EH (cell line): ENCODE measurements at places on chromosomes 7 and 10.

DNA sequence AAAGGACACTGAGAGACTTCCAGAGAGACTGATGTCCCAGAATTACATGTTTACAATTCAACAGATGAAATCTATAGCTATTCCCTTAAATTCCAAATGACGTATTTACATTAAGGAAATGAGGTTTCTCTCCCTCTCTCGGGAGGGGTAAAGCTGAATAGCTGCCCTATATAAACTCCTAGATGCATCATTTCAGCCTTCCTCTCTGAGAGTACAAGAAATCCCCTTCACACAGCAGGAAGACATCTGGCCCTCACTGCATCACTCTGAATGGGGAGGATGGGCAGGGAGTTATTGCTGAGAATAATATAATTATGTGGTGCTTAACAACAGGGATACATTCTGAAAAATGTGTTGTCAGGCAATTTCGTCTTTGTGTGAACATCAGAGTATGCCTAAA is 11.0 kb downstream of the POT1 start:
- DNase-seq = no peak

- no peak for DNase-seq
These were observed 199.0 kb upstream of the ZMIZ1 start for GRCh38 chr10:78869508-78870454.

- DNase-seq = no peak
These were observed 18.9 kb upstream of the DYNC1I1 start for GRCh38 chr7:95753440-95753839.

DNA sequence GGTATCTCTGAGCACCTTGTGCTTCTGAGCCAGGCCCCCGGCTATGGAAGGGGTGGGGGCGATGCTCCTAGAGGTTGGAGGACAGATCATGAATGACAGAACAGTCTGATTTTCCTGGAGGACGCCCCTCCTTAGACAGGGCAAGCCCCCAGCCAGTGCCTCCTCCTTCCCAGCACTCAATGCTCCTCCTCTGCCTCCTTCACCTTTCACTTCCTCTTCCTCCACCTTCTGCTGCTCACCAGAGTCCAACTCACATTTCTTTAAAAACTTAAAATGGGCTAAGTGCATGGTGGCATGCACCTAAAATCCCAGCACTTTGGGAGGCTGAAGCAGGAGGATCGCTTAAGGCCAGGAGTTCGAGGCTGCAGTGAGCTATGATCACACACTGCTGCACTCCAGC is 71.1 kb upstream of the CUX1 start:
- no peak for DNase-seq

DNA sequence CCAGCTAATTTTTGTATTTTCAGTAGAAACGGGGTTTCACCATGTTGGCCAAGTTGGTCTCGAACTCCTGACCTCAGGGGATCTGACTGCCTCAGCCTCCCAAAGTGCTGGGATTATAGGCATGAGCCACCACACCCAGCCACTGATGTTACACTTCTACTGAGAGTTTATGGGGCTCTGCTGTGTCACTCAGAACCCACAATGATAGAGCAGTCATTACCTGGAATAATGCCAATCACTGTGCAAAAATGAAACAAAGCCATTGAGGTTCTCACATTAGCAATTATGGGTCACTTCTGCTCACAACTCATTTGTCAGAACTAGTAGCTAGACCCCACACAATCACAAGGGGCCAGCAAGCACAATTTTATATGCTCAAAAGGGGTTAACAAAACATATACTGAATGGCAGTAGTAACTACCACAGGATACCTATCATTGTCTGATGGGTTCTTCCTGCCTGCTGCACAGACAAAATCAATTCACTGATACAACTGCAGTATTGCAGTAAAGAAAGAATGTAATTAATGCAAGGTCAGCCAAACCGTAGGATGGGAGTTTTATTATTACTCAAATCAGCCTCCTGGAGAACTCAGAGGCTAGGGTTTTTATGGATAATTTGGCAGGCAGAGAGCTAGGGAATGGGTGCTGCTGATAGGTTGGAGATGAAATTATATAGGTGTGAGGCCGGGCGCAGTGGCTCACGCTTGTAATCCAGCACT is 72.1 kb upstream of the TRIM24 start:
- no peak for DNase-seq

GRCh38 chr7:28145931-28146330 is 34.7 kb downstream of the JAZF1 start:
- DNase-seq = no peak

DNA sequence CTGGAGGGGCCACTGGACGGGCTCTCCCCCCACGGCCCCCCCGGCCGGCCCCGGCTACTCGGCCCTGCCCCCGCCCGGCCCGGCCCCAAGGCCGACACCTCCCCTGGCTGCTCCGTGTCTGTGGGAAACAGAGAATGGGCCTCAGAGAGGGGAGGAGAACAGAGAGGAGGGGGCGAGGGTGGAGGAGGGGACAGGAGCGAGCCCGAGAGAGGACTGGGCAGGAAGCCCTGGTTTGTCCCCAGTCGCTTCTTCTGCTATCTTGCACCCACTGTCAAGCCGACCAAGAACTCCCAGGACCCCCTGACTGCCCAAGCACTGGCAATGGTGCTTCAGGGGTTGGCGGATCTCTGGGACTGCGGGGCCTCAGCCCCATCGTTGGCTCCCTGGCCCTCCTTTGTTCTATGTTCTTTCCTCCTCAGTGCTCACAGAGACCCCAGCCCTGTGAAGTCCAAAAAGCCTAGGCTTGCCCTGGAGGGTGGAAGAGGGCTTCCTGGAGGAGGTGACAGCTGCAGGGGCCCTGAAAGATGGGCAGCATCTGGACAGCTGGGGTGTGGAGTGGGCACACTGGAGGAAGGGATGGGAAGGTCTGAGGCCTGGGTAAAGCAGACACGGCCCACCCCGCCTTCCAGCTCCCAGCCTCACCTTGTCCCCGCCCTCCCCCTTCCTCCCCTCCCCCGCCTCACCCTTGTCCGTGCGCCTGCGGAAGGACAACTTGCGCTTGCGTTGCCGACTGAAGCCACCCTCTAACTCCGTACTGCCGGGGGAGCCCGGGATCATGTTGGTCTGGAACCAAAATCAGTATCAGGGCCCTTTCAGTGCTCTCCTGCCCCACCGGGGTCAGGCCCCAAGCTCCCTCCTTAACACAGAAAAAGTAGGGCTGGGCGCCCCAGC is 30.1 kb downstream of the KCNH2 start:
- DNase-seq = no peak

- no peak for DNase-seq
These were observed 8.6 kb downstream of the TMEM168 start for GRCh38 chr7:112781558-112781957.

DNA sequence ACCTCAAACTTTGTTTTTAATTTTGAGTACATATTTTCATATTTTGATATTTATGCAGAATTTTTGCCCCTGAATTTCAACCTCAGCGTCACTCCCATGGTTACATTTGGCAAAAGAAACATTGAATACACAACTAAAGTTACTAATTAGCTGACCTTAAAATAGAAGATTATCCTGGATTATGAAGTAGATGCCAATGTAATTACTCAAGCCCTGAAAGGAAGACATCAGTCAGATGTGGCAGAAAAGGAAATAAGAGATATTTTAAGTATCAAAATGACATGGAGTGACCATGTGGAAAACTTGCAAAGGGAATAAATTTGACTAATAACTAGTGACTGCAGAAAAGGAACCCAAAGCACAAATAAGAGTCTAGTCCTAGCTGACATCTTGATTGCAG is 701.3 kb upstream of the KCND2 start:
- DNase-seq = no peak

GRCh38 chr10:100022403-100022802 is 12.7 kb upstream of the DNMBP start:
- DNase-seq = peak; percentile 56

GRCh38 chr7:86953653-86954336 is 105.7 kb downstream of the ELAPOR2 start:
- no peak for DNase-seq

DNA sequence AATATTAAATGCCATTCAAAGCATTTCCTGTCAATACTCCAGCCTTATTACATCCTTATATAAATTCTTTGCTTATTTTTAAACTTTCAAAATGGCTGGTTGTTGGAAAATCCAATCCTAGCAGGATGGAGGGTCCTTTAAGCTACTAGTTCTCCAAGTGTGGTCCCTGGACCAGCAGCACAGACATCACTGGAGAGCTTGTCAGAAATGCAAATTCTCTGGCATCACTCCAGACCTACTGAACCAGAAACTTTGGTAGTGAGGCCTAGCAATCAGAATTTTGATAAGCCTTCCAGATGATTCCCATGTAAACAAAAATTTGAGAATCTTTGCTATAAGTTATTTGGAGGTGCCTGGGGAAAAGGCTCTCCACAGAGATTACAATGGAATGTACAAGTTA is 43.8 kb downstream of the CALCR start:
- DNase-seq = no peak

- DNase-seq = peak; percentile 50
These were observed 62.7 kb downstream of the ADCYAP1R1 start for GRCh38 chr7:31114593-31115343.

- peak; percentile 84 for DNase-seq
These were observed 39.1 kb upstream of the PFKFB3 start for GRCh38 chr10:6163364-6164270.

DNA sequence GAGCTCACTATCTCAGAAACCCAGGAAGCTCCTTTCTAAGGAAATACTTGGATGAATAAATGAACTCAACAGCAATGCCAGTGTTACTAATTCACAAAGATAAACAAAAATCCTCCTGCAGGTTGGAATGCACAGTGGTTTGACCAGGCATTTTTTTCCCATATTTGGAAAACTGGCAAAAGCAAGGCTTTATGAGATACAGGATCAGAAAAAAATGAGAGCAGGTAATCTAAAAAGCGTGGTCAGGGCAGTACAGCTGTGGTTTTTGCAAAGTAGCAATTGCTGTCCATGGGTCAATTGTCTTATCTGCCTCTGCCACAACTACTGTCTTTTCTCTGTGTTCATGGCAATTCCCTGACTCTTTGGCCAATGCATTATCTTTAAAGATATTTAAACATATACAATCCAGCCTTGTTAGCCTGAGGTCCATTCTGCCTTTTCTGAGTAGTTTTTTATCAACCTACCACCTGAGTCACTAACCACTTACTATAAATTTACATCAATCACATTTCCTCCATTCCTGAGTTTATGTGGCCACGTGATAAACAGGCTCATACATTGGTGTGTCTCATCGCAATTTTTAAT is 564.5 kb upstream of the IGFBP3 start:
- peak; percentile 79 for DNase-seq

GRCh38 chr10:59285073-59285472 is 77.3 kb downstream of the FAM13C start:
- DNase-seq = no peak

- DNase-seq = peak; percentile 58
These were observed 228.0 kb downstream of the PRKG1 start for GRCh38 chr10:51302316-51302715.

GRCh38 chr10:61763778-61764177 is 101.0 kb downstream of the CABCOCO1 start:
- peak; percentile 22 for DNase-seq

GRCh38 chr7:78172267-78172757 is 373.7 kb downstream of the PHTF2 start:
- DNase-seq = no peak
